Airway epithelial cell (primary cell): ENCODE measurements at places on chromosomes 1 and 21. TPM values are rescaled to one million over a fixed set of nuclear protein-coding genes. Genes with fewer than 3 reads are reported as not detected.

PTPN22 gene
- total RNA-seq, result 0.49 and 1.1 TPM in 2 replicates

S100A7A gene
- not detected in 2 replicates for total RNA-seq

RABIF gene
- total RNA-seq, result 3.4 and 6.9 TPM in 2 replicates

SPATA45 gene
- total RNA-seq, result not detected in 2 replicates

CR1 gene
- total RNA-seq, result not detected in 2 replicates

PTGFRN gene
- total RNA-seq, result 134 and 169 TPM in 2 replicates

LAMC1 gene
- 124 and 139 TPM in 2 replicates for total RNA-seq
